Activated CD8-positive, alpha-beta memory T cell treated with anti-CD3 and anti-CD28 coated beads, Interleukin-2, amount 10 ng/mL, durations not matched to agents 7 days and 5 days (primary cell): ENCODE measurements at places on chromosomes 3 and 15.

DNA sequence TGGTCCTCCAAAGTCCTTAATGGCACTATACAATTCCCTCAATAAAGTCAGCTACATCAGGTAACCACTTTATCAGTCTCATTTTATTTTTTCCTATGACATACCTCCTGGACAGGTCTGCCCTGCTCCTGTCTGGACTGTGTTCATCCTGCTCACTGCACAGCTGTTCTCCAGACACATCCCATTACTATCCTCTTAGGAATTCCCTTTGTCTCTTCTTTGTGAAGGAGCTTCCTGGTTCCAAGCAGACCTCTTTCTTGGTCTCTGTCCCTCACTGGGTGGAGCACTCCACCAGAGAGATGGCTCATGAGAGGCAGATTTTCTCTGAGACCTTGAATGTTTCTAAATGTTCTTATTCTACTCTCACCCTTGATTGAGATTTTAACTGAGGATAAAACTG, 60.1 kb downstream of the KY start:
- no peak for DNase-seq

- no peak for DNase-seq
These were observed 52.8 kb downstream of the ANXA2 start for GRCh38 chr15:60344987-60345386.

GRCh38 chr3:46632792-46633191, 20.5 kb downstream of the FAM240A start:
- DNase-seq = no peak

DNA sequence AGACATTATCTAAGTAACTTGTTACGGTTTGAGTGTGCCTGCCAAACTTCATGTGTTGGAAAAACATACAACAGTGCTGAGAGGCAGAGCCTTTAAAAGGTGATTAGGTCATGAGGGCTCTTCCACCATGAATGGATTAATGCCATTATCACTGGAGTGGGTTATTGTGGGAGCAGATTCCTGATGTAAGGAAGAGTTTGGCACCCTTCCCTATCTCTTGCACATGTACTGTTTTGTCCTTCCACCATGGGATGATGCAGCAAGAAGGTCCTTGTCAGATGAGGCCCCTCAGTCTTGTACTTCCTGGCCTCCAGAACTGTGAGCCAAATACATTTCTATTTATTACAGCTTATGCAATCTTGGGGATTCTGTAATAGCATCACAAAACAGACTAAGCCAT, 413.9 kb downstream of the EPHA3 start:
- no peak for DNase-seq

- DNase-seq = no peak
These were observed 6.4 kb upstream of the MGA start for GRCh38 chr15:41653760-41654159.

- DNase-seq = no peak
These were observed 29.6 kb downstream of the PPP4R2 start for GRCh38 chr3:73026111-73026759.

DNA sequence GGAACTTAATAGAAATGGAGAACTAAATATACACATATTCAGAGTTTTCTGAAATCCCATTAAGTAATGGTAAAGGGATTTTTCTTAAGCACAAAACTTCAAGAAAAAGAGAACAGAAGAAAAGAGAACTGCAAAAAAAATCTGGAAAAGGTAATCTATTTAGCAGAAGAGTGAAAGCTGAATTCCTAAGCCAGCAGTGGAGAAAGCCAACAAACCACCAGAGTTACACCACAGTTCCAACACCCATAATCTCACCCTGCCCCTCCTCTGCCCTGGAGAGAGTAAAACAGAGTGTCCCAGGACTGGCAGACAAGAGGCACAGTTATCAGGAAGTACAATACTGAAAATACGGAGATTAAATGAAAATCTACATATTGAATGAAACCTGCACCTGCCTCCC, 29.4 kb downstream of the TP53BP1 start:
- no peak for DNase-seq

DNA sequence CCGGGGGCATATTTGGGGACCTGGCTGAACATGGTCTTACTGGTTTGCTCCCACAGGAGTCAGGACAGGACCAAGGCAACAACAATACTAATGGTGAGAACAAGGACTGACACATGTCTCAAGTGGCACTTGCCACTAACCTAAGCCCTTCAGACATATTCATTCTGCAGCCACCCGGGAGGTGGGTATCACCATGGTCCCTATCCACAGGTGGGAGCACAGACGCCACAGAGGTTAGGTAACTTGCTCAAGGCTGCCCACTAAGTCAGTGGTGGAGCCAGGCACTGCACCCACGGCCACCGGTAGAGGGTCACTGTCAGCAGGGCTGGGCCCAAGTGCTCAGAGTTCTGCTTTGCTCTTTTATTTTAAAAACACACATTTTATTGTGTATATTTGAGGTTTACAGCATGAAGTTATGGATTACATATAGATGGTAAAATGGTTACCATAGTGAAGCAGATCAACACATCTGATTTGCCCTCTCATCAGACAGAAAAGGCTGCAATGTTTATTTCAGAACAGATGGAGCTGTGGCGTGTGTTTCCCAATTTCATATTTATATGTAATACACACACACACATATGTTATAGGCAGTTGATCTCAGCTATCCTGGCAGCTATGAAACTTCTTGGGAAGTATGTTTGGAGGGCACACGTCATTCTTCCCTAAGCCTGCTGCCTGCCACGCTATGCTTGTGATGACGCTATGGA, 30.0 kb upstream of the SLC41A3 start:
- DNase-seq = no peak

DNA sequence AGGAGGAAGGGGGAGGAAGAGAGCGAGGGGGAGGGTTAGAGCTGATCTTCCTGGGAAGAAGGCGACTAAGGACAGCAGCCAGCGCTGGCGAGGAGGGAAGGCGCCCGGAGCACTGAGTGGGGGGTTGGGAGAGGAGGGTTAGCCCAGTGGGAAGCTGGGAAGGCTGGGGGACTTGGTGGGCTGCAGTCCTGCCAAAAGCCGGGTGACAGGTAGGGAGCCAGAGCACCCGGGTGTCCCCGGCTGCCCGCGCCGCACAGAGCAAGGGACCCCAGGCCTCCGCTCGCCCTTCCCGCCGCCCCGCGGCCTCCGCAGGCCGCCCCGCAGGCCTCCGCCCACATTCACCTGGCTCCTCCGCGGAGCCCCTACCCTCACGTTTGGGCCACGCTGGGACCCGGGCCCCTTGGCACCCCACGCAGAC, 448 bp downstream of the SLC12A8 start:
- no peak for DNase-seq

- DNase-seq = no peak
These were observed 56.3 kb downstream of the ISG20 start for GRCh38 chr15:88695101-88695500.

GRCh38 chr3:12255393-12255792, 33.5 kb upstream of the PPARG start:
- no peak for DNase-seq

DNA sequence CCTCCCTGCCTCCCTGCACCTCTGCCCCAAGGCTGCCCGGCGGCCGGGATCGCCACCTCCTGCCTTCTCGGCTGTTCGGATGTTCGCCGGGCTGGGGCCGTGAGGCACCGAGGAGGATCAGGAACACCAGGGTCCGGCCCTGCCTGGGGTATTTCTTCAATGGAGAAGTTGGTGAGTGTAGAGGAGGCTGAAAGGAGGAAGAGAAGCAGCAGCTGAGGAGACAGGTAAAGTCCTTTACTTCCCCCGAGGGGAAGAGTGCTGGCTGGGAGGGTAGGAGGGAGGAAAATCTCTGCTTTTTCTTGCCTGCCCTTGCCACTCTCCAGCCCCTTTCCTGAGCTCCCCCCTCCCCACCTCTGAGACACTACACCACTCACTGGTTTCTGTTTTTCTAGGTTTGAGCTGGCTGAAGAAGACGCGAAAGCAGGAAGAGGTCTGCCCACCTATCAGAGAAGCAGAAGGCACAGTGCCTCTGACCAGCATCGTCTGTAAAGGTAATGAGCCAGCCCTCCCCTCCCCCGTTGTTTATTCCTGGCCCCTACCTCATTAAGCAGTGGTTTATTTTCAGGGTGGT, 519 bp downstream of the ASB7 start:
- DNase-seq = peak; percentile 85

DNA sequence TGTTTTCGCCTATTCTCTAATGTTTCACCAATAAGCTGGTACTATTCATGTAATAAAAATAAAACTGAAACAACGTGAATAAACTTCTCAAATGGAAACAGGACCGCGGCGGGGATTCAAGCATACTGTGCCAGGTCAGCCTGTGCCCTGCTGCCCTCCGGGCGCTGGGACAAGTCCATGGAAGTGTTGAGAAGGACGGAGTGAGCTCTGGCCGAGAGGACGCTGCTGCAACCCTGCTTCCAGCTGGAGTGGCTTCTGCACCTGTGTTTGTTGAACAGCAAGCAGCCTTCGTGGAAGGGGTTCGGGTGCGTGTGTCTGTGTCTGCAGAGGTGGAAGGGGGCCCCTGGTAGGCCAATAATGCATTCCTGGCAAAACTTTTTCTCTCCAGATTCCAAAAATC, 50.0 kb upstream of the PCSK6 start:
- peak; percentile 36 for DNase-seq

DNA sequence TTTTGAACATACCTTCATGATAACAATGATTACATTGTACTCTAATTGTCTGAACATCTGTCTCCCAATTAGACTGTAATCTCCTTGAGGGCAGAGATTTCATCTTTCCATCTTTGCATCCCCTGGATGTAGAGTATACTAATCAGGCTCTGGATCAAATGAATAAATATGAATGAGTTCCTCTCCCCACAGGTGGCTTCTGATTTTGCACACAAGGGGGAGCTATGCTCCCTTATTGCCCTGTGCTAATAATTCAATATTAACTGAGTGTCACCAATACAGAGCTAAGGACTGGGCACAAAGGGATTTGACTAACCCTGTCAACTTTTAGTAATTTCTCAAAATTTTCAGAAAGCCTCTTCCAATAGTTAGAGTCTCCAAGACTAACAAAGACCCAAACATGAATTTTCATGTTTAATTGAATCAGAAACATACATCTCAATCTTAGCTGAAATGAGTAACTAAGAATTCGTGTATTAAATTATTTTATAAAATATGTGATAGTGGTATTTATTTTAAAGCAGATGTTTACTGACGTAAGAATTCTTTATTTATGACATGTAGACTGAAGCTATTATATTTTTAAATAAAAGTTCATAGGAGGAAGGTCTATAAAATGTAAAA, 3.0 kb downstream of the DUOXA1 start:
- DNase-seq = no peak

DNA sequence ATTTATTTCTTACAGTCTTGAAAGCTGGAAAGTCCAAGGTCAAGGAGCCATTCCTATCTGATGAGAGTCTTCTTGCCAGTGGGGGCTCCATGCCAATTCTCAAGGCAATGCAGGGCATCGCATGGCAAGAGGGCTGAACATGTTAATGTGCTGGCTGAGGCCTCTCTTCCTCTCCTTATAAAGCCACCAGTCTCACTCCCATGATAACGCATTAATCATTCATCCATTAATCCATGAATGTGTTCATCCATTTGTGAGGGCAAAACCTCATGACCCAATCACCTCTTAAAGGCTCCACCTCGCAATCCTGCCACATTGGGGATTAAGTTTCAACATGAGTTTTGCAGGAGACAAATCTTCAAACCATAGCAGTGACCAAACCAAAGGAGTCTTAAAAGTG, 118.3 kb downstream of the PROS1 start:
- no peak for DNase-seq

DNA sequence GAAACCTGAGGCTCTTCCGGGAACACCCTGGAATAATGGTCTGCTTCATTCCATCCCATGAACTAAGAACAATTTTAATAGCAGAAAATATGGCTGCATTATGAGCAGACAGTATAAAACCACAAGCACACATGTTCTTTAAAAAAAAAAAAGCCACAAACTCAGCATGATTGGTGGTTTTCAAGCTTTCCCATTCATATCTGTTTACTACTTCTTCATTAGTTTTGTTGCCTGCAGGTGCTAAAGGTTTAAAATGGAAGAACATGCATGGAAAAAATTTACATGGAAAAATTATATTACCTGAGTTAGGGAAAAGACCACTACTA, 137.9 kb upstream of the HES1 start:
- DNase-seq = no peak

DNA sequence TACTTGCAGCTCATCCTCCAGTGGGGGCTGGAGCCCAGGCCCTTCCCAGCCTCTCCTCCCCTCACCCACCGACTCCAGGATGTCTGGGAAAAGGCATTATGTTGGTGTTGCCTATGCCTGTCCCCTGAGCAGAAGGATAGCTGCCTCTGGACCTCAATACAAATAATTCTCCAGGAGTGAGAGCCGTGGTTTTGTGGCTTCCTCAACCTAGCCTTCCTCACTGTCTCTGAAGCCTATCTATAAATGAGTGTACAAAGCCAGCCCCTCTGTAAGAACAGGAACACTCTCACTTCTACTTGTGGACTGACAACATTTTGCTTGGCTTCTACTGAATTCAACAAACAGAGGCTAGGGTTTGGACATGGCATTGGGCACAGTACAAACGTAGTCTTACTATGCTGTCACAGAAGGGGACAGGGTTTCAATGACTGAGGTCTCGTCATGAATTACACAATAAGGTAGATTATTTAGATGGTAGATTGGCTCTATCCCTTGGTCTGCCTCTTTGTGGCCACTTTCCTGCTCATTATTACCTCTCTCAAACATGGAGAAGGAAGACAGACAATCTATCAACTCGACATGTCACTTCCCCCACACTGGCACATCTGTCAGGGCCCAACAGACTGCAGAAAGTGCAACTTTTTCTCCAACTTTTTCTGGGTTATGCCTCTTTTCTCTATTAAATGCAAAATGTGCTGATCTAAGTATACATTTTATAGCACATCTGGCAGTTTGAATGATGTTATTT, 82.8 kb upstream of the MEX3B start:
- peak; percentile 48 for DNase-seq

DNA sequence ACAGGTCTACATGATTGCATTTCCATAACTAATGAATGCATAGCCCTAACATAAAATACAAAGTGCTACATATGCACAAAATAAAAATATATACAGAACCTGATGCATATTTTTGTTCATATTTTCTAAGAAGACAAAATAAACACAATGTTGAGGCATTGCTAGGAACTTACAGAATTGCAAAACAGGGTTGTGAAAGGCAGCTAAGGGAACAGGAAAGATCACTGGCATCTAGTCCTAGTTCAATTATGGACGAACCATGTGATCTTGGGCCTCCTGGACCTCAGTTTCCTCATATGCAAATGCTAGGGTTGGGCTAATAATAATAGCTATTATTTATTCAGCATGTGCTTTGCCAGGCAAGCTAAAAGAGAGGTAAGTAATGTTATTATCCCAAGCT, 15.5 kb upstream of the NCEH1 start:
- DNase-seq = no peak

- DNase-seq = no peak
These were observed 94.4 kb upstream of the PHLDB2 start for GRCh38 chr3:111764645-111765091.
